NCI-H1092 (cell line): ENCODE measurements at places on chromosomes 1 and 21.
A peak's percentile ranks its signal among the peaks of the same experiment; 100 is the strongest.

DNA sequence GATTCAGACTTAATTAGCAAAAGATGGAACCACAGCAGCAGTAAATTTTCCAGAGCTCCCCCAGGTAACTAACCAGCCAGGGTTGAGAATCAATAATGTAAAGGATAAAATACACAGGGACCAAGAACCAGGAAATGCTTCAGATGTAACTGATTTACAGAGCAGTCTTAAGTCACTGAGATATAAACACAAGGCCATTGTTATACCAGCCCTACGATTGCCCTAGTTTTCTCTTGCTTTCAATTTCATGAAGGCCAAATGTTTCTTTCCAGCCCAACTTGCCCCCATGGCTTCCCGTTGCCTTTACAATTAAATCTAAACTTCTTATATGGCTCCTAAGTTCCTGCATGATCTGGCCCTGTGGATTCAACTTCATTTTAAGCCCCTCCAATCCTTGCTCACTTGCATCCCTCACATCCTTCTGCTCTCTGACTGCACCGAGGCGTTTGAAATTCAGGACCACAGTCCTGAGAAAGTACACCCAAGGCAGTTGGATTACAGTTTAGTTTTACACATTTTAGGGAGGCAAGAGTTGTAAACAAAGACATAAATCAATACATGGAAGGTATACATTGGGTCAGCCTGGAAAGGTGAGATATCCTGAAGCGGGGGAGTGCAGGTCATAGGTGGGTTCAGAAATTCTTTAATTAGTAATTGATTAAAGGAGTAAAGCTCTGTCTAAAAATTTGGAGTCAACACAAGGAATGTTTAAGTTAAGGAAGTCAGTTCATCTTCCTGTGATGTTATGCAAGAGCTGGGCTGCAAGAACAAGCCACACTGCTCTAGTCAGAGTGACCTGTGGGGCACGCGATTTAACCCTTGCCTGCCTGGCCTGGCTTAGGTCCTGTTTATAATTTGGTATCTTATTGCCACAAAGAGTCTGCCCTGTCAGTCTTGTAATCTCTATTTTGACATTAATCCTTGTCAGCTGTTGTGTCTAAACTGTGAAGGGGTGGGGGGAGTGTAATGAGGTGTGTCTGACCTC is 69.9 kb upstream of the COG2 start:
- DNase-seq, result no peak

GRCh38 chr21:36491209-36491910 is 11.4 kb upstream of the CLDN14 start:
- DNase-seq, result no peak

GRCh38 chr1:41487126-41488039 is 2.9 kb upstream of the EDN2 start:
- DNase-seq, result no peak

DNA sequence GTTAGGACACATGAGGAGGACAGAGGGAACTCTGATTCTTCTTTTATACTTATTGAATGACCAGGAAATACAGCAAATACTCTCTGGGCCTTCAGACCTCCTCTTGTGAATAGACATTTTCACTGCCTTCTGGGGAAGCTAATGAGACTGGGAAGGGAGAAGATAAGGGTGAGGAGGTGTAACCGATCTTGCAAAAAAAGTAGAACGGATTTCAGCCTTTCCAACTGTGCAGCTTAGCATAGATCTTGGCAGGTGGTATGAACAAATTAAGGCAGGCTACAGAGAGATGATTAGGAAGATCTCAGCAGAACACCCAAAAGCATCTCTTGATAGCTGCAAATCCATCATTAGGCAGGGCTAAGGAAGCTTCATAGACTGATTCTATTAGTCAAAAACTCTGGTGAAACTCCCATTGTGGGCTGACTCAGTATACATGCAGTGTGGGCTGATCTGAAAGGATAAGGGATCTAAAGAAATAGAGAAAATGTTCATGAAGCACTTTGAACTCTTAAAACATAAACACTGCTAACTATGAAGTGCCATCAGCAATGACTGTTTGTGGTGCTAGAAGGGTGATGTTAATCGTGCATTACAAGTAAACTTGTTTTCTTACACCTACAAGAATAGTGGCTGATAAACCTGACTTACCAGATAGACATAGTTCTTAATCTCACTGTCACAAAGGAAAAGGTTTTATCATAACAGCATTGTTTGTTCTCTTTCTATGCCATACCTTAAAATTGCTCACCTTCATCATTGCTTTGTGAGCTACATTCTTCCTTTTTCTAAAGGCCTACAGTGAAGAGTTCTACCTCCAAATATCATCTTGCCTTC is 85.5 kb upstream of the PALMD start:
- no peak for DNase-seq

GRCh38 chr1:248788327-248788726 is 32.8 kb upstream of the LYPD8 start:
- no peak for DNase-seq

DNA sequence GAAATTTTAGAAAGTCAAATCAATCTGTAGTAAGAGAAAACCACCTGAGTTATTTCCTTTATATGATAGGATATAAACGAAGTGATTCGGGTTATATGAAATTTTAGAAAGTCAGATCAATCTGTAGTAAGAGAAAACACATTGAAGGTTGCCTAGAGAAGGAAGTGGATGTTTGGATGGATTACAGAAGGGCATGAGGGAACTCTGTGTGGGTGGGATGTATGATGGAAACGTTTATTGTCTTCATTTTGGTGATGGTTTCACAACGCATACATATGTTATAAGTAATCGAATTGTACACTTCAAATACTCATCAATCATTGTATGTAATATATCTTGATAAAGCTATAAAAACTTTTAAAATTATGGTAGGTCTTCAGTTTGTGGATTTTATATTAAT is 5.1 kb downstream of the CR1 start:
- no peak for DNase-seq

DNA sequence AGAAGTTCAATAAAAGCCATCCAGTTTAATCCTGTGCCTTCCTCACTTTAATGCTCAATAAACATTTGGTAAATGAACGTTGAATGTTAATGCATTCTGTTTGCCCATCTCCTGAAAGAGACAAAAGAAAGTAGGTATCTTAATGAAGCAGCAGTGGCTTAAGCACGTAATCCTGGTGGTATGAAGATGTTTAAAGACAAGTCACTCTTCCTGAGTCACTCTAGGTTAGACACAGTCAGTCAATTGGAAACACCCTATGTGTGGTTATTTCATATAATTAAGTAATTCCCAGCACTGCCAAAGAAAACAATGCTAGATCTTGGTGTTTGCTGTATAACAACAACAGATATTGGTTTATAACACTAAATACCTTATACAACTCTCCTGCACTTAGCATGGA is 334.0 kb upstream of the FMN2 start:
- DNase-seq, result no peak

GRCh38 chr1:53339736-53340635 is 12.1 kb upstream of the LRP8 start:
- no peak for DNase-seq

- no peak for DNase-seq
Observed at GRCh38 chr1:155622191-155622590, 12.2 kb downstream of the MSTO1 start.

- no peak for DNase-seq
Observed at GRCh38 chr1:160711602-160712311, at the start of gene CD48. Gene CD48 (minus strand): TSS chr1:160711822. CDS start chr1:160711763, 59 bp downstream.

DNA sequence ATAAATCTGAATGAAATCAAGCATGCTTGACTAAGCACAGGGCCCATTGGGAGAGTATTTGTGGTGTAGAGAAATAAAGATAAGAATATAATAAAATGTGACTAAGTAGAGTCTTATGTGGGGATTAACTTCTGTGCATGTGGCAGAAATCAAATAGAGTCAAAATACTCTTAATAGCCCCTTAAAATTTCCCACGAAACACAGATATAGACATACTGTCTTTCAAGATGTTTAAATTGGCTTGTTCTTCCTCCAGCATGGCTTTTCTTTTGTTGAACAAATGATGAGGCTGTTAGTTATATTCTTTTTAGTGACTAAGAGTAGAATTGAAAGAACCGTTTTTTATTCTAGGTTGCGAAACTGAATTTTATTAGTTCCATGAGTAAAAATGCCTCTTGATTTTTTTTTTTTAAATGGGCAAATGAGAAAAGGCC is 112.3 kb downstream of the RPS6KC1 start:
- no peak for DNase-seq

- no peak for DNase-seq
Observed at GRCh38 chr1:26598890-26599289, 69.3 kb downstream of the RPS6KA1 start.

- no peak for DNase-seq
Observed at GRCh38 chr1:191101960-191102359, 624.3 kb upstream of the BRINP3 start.

DNA sequence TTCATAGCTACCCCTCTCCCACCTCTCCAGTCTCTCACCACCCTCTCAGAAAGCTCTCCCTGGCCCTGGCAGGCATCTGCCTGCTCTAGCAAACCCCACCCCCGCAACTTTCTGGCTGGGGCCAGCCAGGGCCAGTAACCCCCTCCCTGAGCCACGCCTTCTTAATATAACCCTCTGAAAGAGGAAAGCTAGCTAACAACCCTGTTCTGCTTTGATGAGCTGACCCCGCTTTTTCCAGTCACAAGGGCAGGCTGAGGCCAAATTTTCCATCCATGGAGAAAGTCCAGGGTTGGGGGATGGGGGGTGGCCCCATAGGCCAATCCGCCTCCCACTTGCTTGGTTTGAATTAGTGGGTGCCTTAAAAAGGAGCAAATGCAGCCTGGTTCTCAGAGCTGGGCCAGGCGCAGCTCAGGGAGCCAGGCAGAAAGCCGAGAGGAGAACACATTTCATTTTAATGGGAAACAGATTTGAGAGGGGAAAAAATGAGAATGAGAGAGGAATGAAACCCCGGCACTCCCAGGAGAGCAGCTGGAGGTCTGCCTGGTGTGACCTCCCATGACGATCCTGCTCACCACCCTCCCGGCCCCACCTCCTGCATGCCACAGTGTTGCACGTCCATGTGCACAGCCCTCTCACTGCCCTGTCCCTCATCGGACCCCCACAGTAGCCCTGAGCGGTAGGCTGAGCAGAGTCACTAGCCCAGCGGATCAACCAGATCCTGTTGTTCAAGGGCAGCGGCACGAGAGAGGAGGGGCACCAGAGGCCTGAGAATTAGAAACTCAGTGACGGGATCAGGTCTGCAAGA is 62.3 kb downstream of the OPTC start:
- DNase-seq, result no peak

DNA sequence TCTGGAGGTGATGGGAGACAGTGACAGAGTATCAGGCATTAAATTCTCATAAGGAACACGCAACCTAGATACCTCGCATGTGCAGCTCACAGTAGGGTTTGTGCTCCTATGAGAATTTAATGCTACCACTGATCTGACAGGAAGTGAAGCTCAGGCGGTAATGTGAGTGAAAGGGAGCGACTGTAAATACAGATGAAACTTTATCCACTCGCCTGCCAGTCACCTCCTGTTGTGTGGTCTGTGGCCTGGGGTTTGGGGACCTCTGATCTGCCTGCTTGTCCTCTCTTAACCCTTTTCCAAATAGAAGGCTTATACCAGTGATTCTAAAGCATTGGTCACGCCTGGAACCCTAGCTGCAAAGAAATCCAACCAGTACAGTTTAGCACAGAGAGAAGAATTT is 15.3 kb downstream of the GABPA start:
- no peak for DNase-seq

- peak; percentile 77 for DNase-seq
Observed at GRCh38 chr21:35927262-35927661, 133.1 kb downstream of the SETD4 start.

GRCh38 chr1:4553761-4554160 is 100.6 kb upstream of the AJAP1 start:
- no peak for DNase-seq

DNA sequence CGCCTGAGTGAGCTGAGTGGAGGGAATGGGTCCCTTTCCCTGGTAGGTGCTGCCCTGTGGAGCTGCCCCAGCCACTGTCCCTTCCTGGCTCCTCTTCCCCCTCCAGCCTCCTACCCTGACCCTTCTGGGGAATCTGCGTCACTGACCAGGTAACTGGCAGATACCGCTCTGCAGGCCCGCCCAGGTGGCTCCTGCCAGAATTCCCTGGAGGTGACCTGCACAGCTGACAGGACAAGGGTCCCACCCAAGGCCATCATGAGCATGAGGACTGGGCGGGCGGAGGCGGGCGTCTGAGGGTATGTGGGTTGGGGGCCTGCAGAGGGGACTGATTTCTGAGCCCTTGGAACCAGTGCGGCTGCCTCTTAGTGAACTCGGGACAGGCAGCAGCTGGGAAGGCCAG is 32.5 kb downstream of the DHRS3 start:
- no peak for DNase-seq

- DNase-seq, result no peak
Observed at GRCh38 chr1:89112871-89113613, 12.9 kb downstream of the GBP2 start.

DNA sequence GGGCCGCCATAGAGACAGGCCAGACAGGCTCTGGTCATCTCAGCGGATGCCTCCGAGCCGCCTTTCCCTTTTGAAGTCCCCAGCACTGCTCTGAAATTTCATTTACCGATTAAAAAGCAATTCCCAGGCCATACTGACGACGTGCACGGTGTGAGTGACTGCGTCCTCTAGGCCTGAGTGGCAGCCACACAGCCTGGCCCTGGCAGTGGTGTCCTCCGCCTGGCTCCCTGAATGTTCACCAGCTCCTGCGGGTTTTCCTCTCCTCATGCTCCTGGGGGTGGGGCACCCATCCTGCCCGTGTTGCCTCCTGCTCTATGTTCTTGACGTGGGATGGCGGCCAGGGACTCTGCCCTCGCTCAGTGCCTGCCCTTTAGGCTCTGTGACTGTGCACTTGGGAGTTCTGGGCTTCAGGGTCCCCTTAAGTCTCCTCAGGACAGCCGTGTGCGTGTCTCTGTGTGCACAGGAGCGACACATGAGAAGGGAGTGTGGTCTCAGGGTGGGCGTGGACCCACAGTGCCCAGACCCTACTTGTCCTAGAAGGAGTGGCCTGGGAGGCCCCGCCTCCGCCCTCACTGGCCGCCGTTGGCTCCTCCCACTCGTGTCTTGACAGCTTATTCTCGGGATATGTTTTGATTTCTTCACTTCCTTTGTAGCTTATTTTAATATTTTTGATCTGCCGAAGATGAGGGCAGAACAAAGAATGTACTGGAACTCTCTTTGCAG is 3.6 kb downstream of the SKI start:
- DNase-seq, result no peak

- no peak for DNase-seq
Observed at GRCh38 chr1:103900005-103900404, 150.3 kb downstream of the AMY1C start.

DNA sequence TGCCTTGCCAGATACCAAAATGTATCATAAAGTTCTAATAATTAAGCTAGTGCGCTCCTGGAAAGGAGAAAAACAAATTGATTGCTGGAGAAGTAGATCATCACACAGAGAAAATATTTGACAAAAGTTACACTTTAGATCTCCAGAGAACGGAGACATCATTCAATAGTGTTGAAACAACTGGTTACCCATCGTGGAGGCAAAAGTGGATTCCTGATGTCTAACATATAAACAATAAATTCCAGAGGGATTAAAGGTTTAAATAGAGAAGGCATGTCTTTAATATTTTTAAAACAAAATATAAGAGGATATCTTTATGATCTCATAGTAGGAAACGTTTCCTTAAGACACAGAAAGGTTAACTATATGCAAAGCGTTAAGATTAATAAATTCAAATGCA is 41.0 kb downstream of the NRIP1 start:
- no peak for DNase-seq

- DNase-seq, result no peak
Observed at GRCh38 chr1:55257958-55258357, 42.8 kb upstream of the USP24 start.
